ENCODE measurements at places on chromosomes 3 and 15.

DNA sequence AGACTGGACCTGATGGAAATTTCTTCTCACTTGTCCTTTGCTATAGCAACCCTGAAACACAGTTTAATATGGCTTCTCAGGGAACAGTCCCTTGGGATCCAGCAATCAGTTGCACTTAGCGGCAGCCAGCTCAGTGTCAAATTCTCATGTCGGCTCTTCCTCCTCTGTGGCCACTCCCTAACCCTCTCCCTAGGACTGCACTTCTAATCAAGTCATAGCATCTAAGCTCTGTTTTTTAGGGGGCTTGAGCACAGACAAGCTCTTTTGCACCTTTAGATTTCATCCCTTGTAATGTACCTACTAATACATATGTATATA is 250.5 kb upstream of the TLE3 start:
- DNase-seq, result no peak

GRCh38 chr3:50573566-50574443 is 4.5 kb downstream of the HEMK1 start:
- no peak for DNase-seq

- DNase-seq, result no peak
Observed at GRCh38 chr3:95464346-95464745, 1350.0 kb upstream of the EPHA6 start.

- DNase-seq, result no peak
Observed at GRCh38 chr3:185582871-185583270, 3.2 kb upstream of the SENP2 start.

DNA sequence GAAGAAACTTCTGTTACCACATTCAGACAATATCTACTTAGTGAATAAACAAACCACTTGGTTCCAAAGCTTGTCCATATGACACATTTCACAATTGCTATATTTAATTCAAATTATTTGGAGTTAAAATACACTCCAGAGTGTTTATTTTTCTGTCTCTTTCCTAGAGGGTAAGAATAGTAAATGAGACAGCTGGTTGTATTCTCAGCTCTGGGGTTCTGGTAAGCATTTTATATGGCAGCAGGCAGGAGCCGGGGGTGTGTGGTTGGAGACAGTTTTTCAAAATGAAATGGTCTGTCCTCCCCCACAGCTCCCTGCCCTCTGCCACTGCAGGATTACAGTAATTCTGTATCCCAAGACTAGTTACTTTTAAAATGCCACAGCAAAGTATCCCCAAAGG is 10.9 kb upstream of the SEC61A1 start:
- no peak for DNase-seq

- DNase-seq, result no peak
Observed at GRCh38 chr3:49271047-49271446, 6.0 kb downstream of the C3orf62 start.

GRCh38 chr3:14867936-14868570 is 49.3 kb downstream of the FGD5 start:
- DNase-seq, result no peak

- DNase-seq, result no peak
Observed at GRCh38 chr15:23764306-23764705, 77.2 kb upstream of the NDN start.

GRCh38 chr3:78023257-78023656 is 983.4 kb downstream of the ROBO2 start:
- no peak for DNase-seq

GRCh38 chr15:29666241-29666640 is 156.0 kb downstream of the TJP1 start:
- DNase-seq, result no peak

DNA sequence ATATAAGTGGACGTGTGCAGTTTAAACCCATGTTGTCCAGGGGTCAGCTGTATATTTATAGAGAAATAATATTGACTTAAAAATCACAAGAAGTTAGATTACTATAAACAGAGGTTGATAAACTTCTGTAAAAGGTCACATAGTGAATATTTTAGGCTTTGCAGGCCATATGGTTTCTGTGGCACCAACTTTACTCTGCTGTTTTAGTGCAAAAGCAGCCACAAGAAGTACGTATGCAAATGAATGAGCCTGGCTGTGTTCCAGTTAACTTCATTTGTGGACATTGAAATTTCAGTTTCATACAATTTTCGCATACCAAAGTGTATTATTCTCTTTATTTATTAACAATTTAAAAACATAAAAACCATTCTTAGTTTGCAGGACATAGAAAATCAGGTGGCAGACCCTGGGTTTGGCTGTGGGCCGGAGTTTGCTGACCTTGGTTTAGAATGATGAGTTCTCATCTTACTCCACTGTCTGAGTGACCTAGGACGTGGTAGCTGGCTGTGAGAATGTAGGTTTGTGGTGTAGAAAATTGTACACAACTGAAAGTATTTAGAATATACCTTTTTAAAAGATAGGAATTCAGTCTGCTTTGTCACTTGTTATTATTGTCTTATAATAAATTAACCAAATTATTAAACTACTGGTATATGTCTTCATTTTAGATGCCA is 16.3 kb downstream of the FAN1 start:
- no peak for DNase-seq

- no peak for DNase-seq
Observed at GRCh38 chr3:42302924-42303634, 37.1 kb upstream of the CCK start.

- DNase-seq, result no peak
Observed at GRCh38 chr15:29699791-29700190, 122.5 kb downstream of the TJP1 start.

GRCh38 chr15:32871883-32872282 is 154.1 kb downstream of the GREM1 start:
- no peak for DNase-seq

GRCh38 chr15:82805994-82806406 is at the start of gene FSD2:
Gene FSD2 (minus strand): TSS chr15:82806069. CDS start chr15:82787390, 18,679 bp downstream.
- no peak for DNase-seq

- no peak for DNase-seq
Observed at GRCh38 chr3:69963643-69964042, 35.9 kb upstream of the SAMMSON start.

- DNase-seq, result no peak
Observed at GRCh38 chr3:115913069-115913686, 289.9 kb downstream of the GAP43 start.

GRCh38 chr15:40339621-40339945 is 1.2 kb downstream of the CCDC9B start:
- no peak for DNase-seq

DNA sequence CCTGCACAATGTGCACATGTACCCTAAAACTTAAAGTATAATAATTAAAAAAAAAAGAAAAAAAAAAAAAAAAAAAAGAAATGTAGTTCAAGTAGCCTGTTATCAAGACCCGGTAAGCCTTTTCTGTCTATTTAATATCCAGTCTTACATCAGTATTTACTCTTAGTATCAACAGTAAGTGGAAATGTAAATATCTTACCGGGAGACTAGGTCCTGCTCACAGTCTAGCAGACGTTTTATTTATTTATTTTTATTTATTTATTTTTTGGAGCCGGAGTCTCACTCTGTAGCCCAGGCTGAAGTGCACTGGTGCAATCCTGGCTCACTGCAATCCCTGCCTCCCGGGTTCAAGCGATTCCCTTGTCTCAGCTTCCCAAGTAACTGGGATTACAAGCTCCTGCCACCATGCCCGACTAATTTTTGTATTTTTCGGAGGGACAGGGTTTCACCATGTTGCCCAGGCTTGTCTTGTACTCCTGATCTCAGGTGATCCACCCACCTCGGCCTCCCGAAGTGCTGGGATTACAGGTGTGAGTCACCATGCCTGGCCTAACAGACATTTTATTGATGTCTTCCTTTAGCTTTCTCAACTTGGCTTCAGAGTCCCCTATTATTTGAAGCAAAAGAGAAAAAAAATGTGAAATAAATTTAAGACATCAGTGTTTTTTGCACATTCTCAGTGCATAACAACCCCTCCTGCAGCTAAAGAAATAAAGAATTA is 19.9 kb downstream of the C2CD4B start:
- DNase-seq, result no peak

DNA sequence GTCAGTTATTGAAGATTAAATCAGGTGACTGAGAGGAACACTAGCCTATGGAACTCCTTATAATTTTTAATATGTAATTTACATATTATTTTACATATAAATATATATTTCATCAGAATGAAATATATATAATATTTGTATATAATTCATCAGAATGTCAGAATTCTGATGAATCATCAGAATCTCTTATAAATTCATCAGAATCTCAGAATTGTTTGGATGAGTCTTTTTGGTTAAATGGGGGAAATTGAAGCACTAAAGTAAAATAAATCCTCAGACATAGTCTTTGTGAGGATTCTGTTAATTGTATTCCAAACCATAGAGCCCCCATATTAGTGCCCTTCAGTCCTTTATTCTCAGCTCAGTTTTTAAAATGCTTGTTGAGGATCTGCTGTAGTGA is 15.4 kb downstream of the TCF12 start:
- DNase-seq, result no peak

- DNase-seq, result no peak
Observed at GRCh38 chr3:1092771-1093170, at the start of gene CNTN6. Gene CNTN6 (plus strand): TSS chr3:1093024. CDS start chr3:1148009, 54,985 bp downstream.

DNA sequence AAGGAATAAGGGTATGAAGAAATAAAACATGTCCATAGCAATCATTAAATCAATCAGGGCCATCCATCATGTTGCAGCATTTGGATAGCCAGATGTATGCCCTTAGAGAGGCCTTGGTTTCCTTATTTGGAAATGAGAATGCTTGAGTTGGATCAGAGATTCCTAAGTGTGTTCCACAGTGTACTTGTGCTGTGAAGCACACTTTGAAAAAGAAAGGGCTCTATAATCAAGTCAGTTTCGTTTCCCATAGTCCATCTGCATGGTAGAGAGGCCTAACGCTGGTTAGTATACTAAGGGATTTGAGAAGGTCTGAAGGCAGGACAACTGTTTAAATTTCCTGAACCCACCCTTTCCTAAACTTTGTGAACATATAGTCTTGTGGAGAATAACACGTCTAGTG is 30.9 kb downstream of the RBMS3 start:
- DNase-seq, result no peak

DNA sequence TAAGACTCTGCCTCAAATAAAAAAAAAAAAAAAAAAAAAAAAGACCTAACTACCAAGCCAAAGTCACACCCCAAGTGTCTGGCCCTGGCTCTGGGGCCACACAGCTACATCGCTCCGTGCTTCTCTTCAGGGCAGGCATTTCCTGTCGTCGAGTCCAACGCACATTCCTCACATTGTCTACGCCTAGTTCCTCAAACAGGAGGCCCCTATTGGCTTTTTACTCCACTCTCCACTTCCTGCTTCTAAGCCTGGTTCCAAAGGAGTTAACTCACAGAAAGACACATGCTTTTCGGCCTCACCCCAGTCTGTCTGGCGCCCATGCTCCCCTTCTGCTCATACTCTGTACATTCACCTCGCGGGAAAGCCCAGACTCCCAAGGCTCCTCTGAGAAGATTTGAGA is 28.8 kb downstream of the KNG1 start:
- no peak for DNase-seq

DNA sequence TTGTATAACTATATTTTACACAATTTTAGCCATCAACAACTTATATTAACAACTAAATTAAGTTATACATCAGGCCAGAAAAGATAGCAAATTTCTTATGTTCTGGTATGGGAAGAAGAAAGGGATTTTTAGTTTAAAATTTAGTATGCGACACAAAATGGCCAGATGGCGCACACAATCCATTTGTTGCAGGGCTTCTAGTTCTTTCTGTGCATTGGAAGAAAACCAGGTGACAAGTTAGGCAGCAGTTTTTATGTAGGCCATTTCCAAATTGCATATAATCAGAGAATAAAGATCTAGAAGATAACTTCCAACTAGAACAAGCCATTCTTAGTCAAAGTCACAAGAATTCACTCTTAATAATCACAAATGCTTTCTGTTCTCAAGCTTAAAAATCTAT is 230.1 kb upstream of the ZNF717 start:
- no peak for DNase-seq

- DNase-seq, result no peak
Observed at GRCh38 chr15:78247911-78248310, 13.5 kb upstream of the ACSBG1 start.

GRCh38 chr3:45701172-45701867 is 12.1 kb downstream of the SACM1L start:
- no peak for DNase-seq

GRCh38 chr3:24196526-24196925 is 251.4 kb downstream of the NR1D2 start:
- peak; percentile 77 for DNase-seq

DNA sequence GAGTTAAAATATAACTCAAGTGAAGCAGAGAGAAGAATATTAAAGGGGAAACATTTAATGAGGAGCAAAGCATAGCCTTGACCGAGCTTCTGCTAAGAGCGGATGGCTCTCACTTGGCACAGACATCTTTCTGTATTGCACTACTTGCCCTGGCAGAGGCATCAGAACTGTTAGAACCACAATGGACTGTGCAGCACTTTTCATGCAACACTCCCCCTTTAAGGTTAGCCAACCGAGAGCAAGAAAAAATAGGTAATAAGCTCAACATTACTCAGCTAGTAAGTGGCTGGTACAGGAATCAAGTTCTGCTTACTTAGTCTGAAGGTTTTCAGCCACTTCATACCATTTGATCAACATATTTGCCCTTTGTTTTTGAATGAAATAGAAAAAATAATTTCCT is 33.7 kb downstream of the CRTC3 start:
- no peak for DNase-seq

GRCh38 chr3:72811571-72811970 is 36.7 kb downstream of the SHQ1 start:
- DNase-seq, result no peak

- DNase-seq, result no peak
Observed at GRCh38 chr3:11290743-11291680, 18.8 kb downstream of the ATG7 start.

- no peak for DNase-seq
Observed at GRCh38 chr3:139745831-139746230, 68.1 kb upstream of the NMNAT3 start.

DNA sequence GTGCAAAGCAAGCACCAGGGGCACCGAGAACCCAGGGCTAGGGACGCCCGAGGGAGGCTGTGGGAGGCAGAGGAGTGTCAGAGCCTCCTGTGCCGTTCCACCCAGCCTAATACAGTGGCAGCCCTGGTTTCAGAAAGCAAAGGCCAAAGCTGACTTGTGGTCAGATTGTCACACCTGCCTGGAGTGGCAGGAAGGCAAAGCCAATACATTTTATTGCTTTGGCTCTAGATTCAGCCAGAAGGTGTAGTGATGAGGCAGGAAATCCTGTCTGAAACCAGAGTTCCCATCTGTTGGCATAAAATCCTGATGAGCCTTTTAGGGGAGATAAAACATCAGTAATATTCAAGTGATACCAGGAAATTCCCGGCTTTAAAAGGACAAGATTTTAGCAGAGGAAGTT is 168.3 kb downstream of the SLCO3A1 start:
- DNase-seq, result no peak

GRCh38 chr3:150319900-150320299 is 88.2 kb upstream of the TSC22D2 start:
- peak; percentile 81 for DNase-seq

- peak; percentile 10 for DNase-seq
Observed at GRCh38 chr3:196227629-196228493, 11.5 kb downstream of the SLC51A start.

GRCh38 chr15:93154666-93155065 is 65.7 kb upstream of the RGMA start:
- DNase-seq, result no peak

All from AG09319 (cell line).